ENCODE measurements at places on chromosomes 12 and 14. TPM values are rescaled to one million over a fixed set of nuclear protein-coding genes. Genes with fewer than 3 reads are reported as not detected.

The BCL2L14 gene
- 0.92 TPM for total RNA-seq

The CYP27B1 gene
- total RNA-seq: 2.5 TPM

- DNase-seq: no peak
Measured at GRCh38 chr14:28784096-28785048, 17.8 kb downstream of the FOXG1 start.

GRCh38 chr14:72303930-72304329 lies 371.7 kb downstream of the RGS6 start:
- no peak for DNase-seq

The HOXC6 gene
- not detected for total RNA-seq

DNA sequence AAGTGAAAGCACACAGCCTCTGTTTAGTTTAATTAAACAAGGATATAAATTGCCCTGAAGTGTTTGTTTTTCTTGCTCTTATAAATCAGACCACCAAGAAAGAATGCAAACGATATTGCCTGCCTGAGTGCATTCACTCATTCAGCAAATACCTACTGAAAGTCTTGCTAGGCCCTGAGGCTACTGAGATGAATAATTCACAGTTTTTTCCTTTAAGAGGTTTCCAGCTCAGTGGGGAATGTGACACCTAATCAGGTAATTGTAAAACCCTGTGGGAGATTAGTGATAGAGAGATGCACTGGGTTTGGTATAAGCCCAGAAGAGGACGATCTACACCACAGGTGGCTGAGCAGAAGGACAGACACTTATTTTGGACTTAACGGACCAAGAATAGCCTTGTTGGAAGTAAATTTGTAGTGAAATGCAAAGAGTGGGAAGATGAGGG lies 151.4 kb downstream of the SLC35F4 start:
- DNase-seq: no peak

DNA sequence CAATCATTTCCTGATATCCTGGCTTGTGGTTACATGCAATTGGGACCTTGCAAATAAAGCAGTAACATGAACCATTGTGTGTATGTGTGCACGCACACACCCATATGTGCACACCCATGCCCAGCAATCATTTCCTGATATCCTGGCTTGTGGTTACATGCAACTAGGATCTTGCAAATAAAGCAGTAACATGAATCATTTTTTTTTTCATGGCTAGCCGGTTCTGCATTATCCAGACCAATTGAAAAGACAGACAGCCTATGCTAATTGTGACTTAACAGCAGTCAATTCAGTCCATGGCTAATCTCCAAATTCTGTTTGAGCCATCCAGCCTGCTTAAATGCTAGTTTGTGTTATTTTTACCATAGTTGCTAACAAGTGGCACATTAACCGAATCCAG lies 134.3 kb downstream of the TTC7B start:
- no peak for DNase-seq

The PPM1H gene
- 0.08 TPM for total RNA-seq

DNA sequence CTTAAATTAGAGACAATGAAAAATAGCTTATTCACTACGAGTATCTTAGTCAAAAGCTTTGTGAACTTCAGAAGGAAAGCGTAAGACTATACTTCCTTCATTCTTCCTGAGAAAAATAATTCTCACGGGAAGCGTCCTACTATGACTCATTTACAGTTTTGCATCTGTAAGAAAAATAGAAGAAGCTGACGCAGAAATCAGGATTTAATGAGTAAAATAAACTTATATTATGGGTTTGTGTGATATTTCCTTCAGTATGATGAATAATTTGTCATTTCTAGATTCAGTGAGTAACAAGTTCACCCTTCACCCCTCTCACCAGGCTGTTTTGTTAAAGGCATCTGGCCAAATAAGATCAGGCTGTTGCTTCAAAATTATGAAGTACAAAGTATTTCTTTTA lies 17.8 kb upstream of the PDE3A start:
- DNase-seq: no peak

DNA sequence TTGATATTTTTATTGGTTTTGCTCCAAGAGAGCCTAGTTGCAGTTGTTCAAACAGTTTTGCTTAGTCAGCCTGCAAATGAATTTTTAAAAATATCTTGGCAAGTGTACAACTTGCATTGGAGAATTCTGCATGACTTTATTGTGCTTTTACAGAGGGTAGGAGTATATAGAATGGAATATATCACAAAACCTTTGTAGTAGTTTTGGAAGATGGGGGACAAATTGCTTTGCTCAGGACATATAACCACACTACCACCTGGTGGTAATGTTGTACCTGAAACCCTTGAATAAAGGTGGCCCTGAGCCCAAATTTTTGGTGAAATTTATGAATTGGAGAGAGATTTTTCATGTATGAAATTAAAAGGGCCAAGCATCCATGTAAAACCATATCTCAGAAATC lies 645.2 kb downstream of the MED13L start:
- DNase-seq: no peak

The EIF2S3B gene
- total RNA-seq: 2.0 TPM

- DNase-seq: no peak
Measured at GRCh38 chr14:93003945-93004698, 81.2 kb downstream of the CHGA start.

DNA sequence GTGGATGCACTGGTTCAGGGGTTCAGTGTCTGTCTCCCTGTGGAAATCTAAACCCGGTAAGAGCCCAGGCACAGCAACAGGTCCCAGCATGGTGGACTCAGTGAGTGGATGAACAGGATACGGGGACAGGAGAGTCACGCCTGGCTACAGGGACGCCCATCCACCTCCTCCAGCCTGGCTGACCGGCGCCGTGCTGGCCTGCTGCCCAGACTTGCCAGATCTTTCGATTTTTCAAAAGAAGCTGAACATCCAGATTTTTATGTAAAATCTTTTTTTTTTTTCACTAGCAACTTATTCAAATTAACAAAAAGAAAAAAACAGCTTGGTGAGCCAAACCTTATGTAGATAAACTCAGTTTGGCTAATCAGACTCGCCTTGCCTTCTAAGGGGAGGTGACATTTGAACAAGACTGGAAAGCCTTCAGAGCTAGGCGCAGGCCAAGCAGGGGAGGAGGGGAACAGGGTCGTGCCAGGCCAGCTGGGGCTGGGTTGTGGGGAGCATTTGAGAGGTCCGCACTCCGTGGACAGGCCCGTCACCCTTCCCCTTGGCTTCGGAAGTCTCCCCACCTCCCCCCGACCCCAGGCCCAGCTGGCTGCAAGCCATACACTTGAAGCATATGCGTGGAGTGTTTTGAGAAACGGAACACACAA lies 87.8 kb upstream of the NCOR2 start:
- no peak for DNase-seq

The PPP1R36 gene
- total RNA-seq: not detected

DNA sequence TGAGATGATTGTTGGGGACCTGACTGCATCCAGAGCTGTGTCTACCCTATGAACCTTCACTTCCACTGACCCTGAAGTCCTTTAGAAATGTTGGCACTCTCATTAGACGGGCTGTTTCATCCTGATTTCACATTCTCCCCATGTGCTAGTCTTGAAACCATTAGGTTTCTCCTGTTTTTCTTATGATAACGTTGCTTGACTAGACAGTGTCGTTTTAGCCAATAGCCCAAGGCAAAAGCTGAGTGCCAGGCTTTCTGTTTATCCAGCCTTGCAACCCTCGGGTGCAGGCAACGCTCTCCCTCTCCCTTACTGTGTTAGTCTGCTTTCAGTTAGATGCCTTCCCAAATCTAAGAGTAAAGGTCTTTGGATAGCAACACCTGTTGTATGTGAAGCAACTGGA lies 30.1 kb downstream of the DACT1 start:
- no peak for DNase-seq

The RIMKLB gene
- total RNA-seq: 18.2 TPM

The C14orf39 gene
- not detected for total RNA-seq

DNA sequence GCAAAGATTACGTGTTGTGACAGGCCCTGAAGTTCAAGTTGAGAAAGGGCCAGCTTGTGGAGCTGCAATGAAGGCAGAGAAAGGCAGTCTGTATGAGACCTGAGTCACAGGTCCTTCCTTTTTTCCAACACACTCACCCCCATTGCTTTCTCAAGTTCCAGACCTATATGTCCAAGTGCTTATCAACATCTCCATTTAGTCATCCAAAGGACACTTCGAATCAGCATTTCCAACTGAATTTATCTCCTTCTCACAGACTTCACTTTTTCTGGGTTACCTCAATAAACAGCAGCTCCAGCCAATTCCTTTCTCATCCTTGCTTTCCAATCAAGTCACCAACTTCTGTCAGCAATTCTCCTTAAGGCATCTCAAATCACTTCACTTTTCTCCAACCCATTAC lies 56.4 kb upstream of the KIF21A start:
- no peak for DNase-seq

The SPRYD4 gene
- 5.2 TPM for total RNA-seq

The ARHGEF25 gene
- 0.85 TPM for total RNA-seq

GRCh38 chr12:28767836-28768348 lies 381.2 kb upstream of the FAR2 start:
- no peak for DNase-seq

- no peak for DNase-seq
Measured at GRCh38 chr12:45674181-45674977, 55.1 kb upstream of the ARID2 start.

The ESR2 gene
- 0.13 TPM for total RNA-seq

The FGF23 gene
- not detected for total RNA-seq

- DNase-seq: no peak
Measured at GRCh38 chr14:66003082-66003730, 483.0 kb upstream of the CCDC196 start.

GRCh38 chr14:74509587-74510222 lies 16.1 kb downstream of the ISCA2 start:
- DNase-seq: no peak

- no peak for DNase-seq
Measured at GRCh38 chr14:92945959-92946846, 23.3 kb downstream of the CHGA start.

- no peak for DNase-seq
Measured at GRCh38 chr12:51897181-51897580, 9.3 kb downstream of the ANKRD33 start.

DNA sequence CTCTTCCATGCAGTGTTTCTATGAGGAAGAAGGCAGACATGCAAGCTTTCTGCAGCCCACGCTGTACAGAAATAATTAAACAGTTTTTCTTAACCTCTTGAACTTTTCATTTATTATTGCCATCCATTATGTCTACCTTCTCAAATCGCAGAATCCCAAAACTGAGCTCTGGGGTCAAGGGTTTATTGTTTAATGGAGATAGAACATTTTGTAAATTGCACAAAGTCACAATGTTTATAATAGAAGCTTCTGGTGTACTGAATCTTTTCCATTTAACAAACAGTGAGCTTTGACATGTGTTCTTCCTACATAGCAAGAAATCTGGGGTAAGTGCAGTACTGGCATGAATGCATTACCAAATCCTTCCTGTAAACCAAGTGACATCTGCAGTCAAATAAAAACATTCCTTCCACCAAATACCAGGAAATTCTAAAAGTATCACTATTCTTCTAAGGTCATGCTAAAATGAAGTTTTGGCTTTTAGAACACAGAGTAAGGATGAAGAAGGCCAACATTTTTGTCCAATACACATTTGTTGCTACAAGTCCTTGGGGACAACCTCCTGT lies 385.3 kb upstream of the DDHD1 start:
- no peak for DNase-seq

GRCh38 chr12:5924342-5924741 lies 20.7 kb downstream of the ANO2 start:
- no peak for DNase-seq

GRCh38 chr12:104533134-104533533 lies 76.4 kb downstream of the CHST11 start:
- DNase-seq: no peak

DNA sequence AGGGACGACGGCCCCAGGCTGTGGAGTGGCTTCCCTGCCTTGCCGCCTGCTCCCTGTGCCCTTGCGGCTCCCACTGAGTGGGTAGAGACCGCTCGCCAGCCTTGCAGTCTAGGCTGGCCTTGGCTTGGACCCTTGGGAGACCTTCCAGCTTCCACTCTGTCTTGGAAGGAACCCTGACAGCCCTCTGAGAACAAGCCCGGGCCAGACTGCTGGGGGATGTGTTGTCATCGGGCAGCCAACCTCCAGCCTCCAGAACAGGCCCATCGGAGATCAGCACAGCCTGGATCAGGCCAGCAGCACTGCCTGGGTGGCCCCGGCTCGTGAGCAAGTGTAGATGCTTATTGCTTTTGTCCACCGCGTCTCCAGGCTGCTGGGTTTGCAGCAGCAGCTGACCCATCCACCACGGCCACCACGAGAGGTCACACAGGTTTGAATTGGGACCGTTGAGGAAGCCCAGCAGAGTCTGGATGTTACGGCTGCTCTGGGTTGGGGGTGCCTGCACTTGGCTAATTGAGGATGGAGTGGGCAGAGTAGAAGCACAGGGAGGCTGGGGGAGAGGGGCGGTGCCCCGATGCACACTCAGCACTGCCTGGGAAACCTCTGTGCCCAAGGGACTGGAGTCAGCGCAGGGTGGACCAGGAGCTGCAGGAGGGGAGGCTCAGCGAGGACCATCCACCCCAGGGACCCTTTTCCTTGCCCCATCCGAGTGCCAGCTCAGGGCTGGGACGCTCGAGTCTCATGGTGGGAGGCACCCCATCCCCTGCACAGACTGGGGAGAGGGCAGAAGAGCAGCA lies 55.5 kb downstream of the NOC4L start:
- no peak for DNase-seq

DNA sequence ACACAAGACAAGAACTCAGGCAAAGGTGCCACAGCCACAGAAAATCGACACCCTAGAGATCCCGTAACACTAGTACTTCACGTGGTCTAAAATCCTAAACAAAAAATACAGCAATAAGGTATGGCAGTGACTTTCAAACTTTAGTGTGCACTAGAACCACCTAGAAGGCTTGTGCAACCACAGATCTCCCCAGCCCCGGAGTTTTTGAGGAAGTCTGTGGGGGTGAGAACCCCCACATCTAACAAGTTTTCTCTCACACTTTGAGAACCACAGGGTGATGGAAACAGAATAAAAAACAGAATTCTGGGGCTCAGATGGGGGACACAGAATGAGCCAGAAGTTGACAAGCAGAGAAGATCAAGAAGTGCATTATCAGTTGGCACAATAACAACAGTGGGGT lies 254.0 kb downstream of the ANO6 start:
- DNase-seq: no peak

The ATF7IP gene
- total RNA-seq: 147 TPM

The E2F7 gene
- total RNA-seq: not detected

DNA sequence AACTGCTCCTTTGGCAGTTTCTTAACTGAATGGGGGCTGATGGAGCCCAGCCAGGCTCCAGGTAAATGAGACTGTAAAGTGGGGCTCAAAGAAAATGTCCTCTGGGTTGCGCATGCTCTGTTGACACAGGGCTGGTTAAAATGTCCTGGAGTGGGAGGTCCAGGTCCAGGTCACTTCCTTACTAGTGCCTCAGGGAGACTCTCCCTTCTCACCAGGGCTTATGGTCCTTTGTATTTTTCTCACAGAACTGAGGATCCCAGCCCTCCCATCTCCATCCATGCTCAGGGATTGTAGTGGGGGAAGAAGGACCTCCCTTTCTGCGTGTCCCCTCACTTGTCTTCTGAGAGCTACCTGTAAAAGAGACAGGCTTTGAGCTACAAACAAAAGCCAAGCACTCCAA lies 77.5 kb downstream of the SSPN start:
- no peak for DNase-seq

The PSEN1 gene
- 55.8 TPM for total RNA-seq

- no peak for DNase-seq
Measured at GRCh38 chr12:2395354-2395977, 342.7 kb downstream of the CACNA1C start.

- DNase-seq: no peak
Measured at GRCh38 chr12:65930114-65930828, 106.0 kb downstream of the HMGA2 start.

All from naive thymus-derived CD4-positive, alpha-beta T cell (primary cell).